ENCODE measurements at places on chromosomes 5 and 9.

DNA sequence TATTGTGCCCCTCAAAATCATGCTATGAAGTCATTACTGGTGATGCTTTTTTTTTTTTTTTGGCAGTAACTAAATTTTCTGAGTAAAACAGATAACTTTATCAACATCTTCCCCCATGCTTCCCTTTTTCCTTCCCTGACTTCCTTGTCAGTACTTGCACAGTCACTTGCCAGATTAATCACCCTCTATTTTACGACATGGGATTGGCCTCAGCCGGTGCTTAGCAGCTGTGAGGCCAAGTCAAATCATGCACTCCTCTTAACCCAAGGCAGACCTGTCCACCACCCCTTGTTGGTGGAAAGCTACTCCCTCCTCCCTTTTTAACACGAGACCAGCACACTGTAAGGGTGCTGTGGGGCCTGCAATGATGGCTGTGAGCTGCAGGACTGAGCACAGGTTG is 118.0 kb upstream of the OTULINL start:
- no peak for DNase-seq

DNA sequence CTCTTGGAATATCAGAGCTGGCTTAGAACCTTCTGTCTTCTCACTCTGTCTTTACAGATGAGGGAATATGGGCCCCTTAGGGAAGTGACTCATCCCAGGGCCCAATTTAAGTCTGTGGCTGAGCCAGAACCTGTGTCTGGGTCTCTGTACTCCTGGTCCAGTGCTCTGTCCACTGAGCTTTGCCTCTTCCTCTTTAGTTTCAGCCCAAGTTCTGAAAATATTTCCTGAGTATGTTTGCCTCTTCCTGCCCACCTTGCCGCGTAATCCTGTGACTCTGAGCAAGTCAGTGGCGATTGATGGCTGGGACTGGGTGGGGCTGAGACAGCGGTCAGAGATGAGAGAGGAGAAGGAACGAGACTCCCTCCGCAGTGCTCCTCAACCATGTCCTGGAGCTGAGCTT is 7.8 kb downstream of the IER5L start:
- no peak for DNase-seq

DNA sequence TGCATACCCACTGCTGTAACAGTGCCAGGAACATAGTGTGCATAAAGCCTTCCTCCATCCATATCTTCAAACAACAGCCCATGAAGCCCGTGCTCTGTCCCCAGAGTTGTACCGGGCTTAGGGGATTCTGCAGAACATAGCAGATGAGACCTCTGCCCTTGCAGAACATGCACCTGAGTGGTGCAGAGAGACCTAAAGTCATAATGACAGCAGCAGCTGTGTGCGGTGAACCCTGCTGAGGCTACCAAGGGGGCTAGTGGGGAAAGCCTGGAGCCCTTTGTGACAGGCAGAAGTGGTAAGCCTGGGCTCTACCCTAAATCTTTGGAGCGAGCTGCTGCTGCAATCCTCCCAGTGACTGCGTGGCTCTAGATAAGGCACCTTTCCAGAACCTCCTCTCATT is 32.2 kb upstream of the BRD3 start:
- DNase-seq: no peak

GRCh38 chr5:54900984-54901725 is 84.2 kb downstream of the ESM1 start:
- DNase-seq: no peak

DNA sequence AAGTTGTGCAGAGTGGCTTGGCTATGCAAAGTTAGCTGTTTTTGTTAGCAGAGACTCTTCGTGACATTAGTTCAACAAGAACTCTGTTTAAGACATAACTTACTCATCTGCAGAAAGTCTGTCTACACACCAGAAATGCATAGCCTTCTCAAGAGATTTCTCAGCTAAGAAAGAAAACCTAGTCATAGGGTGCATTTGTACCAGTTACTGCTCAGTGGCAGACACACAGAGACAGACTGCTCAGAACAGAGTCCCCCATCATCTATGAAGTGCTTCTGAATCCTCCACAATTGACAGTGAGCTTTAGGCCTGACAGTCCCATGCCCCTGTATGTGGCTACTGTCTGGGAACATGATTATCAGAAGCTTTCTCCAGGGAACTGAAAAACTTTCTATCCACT is 56.1 kb upstream of the IFNK start:
- no peak for DNase-seq

DNA sequence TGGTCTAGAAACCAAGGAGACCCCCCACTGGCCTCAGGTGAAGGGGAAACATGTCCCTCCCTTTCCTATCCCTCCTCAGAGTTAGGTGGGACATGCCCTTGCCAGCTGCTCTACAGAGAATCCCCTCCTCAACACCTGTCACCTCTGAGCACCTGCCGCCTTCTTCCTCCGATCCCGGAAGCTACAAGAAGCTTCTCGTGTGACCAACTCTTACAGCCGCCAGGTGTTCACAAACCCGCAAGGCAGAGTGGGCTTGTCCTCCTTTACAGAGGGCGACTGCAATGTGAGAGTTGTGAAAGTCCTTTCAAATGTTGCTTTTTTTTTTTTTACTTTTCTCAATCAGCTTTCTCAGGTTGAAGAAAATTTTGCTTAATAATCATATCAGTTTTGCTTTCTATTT is 3.7 kb upstream of the ICE1 start:
- peak; percentile 74 for DNase-seq

- DNase-seq: no peak
Measured at GRCh38 chr5:158911693-158912363, 187.9 kb downstream of the EBF1 start.

- DNase-seq: no peak
Measured at GRCh38 chr9:18857769-18858168, 175.2 kb downstream of the SAXO1 start.

DNA sequence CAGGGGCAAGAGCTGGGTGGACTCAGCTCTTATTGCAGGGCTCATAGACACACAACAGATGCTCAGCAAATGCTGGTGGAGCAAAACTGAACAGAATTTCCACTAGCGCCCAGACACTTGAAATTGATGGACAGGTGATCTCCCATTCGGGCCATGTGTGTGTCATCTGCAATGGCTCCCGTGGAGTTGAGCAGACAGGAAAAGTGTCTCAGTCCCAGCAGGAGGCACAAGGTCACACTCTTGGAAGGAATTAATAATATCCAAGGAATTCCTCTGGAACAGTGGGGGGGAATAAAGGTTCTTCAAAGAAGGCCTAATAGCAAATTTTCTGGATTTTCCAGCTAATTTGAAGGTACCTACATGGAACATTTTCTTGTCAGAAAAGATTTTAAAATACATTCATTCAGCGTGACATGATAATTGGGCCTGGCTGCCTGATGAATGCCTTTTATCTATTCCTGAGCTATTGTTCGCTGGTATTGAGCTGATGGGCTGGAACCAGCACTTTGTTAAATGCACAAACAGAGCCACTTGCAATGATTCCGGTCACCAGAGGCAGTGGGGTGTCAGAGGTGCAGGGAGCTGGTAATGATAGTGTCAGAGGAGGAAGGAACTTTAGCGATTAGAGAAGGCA is 31.5 kb upstream of the ALDH1B1 start:
- no peak for DNase-seq

GRCh38 chr9:128495804-128496417 is 8.6 kb upstream of the GLE1 start:
- no peak for DNase-seq

Data from NCI-H1105 (cell line).